ENCODE measurements at places on chromosomes 4 and X. TPM values are rescaled to one million over a fixed set of nuclear protein-coding genes. Genes with fewer than 3 reads are reported as not detected.

GRCh38 chr4:55269995-55270394, 76.0 kb upstream of the SRD5A3 start:
- no peak for DNase-seq

DNA sequence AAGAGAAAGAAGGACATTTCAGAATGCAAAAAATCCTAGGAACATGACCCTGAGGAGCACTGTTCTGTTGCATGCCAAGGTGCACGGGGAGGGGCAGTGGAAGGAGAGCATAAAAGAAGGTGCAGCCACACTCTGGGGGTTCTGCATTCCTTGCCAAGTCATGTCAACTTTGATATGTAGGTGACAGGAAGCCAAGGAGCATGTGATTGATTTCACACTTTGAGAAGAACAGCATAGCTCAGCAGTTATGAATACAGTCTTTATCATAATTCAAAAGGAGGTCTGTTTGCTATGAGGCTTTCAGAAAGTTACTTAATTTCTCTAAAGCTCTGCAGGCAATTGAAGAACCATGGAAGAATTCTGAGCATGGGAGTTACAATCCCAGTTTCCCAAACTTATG, 50.6 kb downstream of the SCFD2 start:
- no peak for DNase-seq

- no peak for DNase-seq
Observed at GRCh38 chr4:187289371-187289770, 565.7 kb upstream of the FAT1 start.

- DNase-seq: no peak
Observed at GRCh38 chrX:87636533-87636932, 118.9 kb downstream of the KLHL4 start.

DMRTC1B gene
- total RNA-seq: 0.31 TPM

NLGN3 gene
- total RNA-seq: 18.7 TPM

BEX5 gene
- 47.3 TPM for total RNA-seq

GSPT2 gene
- total RNA-seq: 15.8 TPM

ZNF630 gene
- total RNA-seq: 8.4 TPM
